ENCODE measurements at places on chromosomes 11 and 22.

DNA sequence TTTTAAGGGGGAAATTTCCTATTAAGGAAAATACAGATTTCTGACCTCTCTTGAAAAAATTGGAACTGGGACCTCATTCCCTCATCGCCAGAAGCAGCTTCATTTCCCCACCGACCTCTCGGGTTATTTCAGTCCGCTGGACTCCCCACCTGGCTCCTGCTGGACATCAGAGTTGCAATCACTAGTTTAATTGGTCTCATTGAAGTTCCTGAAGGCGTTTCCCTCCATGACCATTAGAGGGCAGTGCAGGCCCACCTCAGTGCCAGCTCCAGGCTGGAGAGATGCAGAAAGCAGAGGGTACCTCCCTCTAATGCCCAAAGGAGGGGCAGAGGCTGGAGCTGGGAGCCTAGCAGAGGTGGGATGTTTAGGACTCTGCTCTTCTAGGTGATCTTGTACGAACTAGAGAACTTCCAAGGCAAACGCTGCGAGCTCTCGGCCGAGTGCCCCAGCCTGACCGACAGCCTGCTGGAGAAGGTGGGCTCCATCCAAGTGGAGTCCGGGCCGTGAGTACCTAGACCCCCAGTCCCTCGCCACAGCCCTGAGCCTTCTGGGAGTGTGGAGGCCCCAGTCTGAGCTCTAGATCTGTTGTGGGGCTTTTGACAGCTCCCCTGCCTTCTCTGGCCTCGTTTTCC lies 2.7 kb downstream of the CRYBB3 start:
- DNase-seq: peak; percentile 64

GRCh38 chr11:134670247-134670782 lies 258.3 kb upstream of the B3GAT1 start:
- DNase-seq: no peak

- DNase-seq: no peak
These were observed 286.2 kb upstream of the NARS2 start for GRCh38 chr11:78860720-78861422.

- no peak for DNase-seq
These were observed 6.0 kb downstream of the RNF169 start for GRCh38 chr11:74754507-74755252.

DNA sequence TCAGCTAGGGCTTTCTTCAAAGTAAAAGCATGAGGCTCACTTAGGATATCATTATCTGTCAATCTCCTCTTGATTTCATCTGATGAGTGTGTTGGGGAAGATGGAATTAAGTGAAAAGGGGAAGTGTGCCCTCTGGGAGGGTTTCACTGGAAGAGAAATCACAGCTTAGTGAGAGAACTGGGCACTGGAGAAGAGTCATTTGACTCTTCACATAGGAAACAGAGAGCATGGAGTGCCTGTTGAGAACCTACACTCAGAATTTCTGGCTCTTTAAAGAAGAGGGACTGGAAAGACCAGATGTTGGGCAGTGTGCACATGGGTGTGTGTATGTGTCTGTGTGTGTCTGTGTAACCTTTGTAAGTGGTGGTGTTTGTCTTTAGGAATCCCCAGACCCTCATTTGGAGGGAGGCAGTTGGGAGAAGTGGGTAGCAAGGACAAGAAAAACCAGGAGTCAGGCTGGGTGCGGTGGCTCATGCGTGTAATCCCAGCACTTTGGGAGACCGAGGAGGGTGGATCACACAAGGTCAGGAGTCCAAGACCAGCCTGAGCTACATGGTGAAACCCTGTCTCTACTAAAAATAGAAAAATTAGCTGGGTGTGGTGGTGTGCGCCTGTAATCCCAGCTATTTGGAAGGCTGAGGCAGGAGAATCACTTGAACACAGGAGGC lies 10.0 kb downstream of the STX3 start:
- no peak for DNase-seq

- DNase-seq: no peak
These were observed 7.4 kb upstream of the PMM1 start for GRCh38 chr22:41596776-41597634.

DNA sequence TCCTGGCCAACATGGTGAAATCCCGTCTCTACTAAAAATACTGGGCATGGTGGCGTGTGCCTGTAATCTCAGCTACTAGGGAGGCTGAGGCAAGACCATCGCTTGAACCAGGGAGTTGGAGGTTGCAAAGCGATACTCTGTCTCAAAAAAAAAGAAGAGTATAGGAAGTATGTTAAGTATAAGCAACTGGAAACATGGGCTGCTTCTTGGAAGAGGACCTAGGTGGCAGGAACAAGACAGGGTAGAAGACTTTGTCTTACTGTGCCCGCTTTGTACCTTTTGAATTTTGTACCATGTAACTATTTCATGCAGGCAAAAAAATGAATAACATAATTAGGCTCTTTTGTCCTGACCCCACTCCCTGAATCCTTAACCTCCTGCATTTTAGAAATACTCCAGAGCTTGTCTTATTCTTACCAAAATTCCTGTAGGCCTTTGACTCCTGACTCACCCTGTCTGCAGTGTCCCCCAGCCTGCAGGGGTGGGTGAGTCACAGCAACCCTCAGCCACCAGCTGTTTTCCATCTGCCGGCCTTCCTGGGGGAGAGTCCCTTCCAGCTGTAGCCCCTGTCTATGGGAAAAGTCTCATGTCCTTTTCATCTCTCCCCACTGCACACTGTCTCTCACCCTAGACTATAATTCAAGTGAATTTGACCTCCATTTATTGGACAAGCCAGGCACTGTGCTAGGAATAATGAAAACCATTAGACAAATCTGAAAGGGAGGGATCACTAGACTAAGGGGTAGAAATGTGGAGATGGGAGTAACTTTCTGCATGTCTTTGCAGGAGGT lies 41.8 kb downstream of the TXN2 start:
- DNase-seq: no peak

- no peak for DNase-seq
These were observed 115.2 kb downstream of the GRIK4 start for GRCh38 chr11:120626791-120627190.

DNA sequence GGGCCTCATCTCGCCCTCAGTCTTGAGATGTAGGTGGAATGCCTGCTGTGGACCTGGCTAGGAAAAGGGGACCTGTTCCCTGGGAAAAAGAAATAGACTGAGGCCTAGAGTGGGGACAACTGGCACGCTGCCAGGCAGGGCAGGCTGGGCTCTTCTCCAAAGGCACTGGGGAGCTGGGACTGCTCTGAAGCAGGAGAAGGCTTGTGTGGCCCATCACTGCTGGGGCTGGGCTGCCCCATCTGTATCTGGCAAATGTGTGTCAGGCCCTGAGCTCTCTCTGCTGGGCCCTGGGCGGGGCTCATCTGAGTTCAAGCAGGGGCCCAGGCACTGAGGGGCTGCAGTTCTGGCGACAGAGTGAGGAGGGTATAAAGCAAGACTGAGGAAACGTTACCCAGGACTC lies 32.9 kb downstream of the ARVCF start:
- DNase-seq: no peak

DNA sequence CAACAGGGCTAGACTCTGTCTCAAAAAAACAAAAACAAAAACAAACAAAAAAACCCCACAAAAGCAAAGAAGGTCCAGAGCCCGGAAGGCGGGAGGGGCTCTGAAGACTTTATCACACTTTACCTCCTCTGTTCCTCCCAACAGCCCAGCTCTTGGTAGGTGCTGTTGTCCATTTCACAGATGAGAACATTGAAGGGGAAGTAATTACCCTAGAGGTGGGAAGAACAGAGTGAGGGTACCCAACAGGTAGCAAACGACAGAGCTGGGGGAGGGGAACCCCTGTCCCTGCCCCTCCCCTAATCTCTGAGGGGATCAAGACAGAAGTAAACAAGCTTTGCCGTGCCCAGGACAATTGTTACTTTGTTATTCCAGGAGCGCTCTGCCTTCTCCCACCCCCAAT lies 1.0 kb upstream of the BIK start:
- no peak for DNase-seq

DNA sequence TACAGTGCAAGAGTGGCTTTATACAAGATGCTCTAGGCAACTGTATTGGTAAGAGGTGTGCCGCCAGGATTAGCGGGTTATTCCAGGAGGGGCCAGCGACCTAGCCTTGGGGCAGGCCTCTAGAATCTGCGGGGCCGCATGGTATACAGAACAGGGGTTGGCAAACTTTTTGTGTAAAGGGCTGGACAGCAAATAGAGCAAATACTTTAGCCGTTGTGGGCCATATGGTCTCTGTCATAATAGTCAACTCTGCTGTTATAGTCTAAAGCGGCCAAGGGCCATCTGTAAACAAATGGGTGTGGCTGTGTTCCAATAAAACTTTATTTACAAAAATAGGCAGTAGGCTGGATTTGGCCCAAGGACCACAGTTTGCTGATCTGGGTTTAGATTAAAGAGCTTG lies 32.6 kb downstream of the FBLN1 start:
- DNase-seq: no peak

- DNase-seq: peak; percentile 59
These were observed at the start of the genes C11orf21 and TSPAN32 for GRCh38 chr11:2301631-2302305. Gene C11orf21, minus strand, starts transcription at chr11:2301918. Its CDS starts 110 bp downstream, at chr11:2301808. Gene TSPAN32, plus strand, starts transcription at chr11:2302013. Its CDS starts 137 bp downstream, at chr11:2302150.

DNA sequence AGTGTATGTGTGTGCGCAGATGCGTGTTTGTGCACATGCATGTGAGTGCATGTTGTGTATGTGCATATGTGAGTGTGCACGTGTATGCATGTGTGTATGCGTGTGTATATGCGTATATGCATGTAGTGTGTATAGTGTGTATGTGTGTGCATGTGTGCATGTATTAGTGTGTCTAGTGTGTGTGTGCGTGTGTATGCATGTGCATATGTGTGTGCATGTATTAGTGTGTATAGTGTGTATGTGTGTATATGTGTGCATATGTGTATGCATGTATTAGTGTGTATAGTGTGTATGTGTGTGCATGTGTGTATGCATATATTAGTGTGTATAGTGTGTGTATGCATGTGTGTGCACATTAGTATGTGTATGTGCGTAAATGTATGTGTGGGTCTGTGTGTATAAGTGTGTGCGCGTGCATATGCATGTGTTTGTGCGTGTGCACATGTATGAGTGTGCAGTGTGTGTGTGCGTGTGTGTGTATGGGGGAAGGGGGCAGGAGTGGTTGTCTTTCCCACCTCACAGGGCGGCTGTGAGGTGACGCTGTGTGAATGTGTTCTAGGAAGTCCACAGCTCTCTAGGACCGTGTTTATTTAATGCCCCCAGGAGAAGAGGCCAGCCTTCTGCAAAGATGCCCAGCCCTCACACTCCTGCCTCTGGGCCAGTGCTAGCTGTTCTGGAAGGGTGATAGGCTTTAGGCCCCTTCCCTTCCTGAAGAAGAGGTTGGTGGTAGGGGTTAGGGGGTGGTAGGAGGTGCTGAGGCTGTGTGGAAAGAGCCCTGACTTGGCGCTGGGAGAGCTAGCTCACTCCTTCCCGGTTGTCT lies 114.6 kb downstream of the CEP164 start:
- DNase-seq: no peak

DNA sequence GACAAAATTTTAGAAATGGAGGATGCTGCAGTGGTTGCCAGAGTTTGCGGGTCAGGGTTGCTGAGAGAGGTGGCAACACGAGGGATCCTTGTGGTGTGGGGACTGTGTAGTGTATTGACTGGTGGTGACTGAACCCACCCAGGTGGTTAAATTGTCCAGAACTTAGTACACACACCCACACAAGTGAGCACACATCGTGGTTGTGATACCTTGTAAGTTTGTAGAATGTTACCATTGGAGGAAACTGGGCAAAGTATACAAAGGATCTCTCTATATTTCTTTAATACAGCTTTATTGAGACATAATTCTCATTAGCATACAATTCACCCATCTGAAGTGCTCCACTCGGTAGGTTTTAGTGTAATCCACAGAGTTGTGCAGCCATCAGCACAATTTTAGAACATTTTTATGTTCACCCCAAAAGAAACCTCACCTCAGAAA lies 56.1 kb downstream of the MED15 start:
- no peak for DNase-seq
